ENCODE measurements at places on chromosomes 4 and X.

DNA sequence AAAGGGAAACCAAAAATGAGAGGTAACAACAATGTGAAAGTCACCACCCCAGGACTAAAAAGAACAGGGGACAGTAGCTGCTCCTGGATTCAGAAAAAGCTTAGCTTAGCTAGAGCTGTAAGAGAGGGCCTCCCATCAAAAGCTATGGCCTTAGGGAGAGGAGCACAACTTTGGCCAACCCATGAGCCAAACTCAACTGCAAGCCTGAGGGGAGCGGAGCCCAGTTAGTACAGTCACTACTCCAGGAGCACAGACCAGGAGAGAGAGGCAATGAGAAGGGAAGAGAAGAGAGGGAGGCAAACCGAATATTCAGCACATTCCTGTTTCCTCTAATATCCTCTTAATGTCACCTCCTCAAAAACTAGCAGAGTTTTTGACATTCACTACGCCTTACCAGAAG lies 917.1 kb upstream of the INTU start:
- DNase-seq, result no peak

GRCh38 chr4:81509191-81509590 lies 37.5 kb upstream of the RASGEF1B start:
- no peak for DNase-seq

DNA sequence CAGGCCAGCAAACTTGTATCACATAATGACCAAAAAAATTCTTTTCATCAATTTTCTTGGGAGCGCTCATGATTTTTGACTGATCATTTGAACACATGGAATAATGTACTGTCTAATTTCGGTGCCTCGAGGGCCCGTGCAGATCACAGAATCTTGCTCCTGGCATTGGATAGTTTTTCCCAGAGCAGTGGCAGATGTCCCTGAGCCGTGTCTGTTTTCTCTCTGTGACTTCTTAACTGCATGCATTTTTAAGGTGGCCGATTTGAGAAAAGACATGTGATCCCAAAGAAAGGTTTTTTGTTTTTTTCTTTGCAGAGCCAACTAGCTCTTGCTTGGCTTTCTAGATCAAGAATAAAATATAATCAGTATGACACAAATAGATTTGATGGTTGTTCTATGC lies 19.7 kb downstream of the GPRIN3 start:
- no peak for DNase-seq

DNA sequence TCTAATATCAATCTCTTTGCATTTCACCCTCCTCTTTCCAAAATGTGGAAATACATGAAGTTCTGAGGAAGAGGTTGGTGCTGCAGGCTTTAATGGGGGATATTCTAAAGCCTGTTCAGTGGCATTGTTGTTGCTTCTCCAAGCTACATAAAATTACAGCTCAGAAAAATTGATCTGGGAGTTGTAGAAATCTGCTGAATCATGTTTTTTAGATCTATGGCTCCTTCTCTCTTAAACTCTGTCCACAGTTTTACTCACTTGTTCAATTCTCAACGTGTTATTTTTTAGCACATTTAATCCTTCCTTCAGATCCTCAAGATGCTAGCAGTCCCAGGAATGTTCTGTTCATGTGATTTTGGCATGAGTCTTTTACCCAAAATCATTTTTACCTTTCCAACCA lies 949.5 kb upstream of the ADGRL3 start:
- no peak for DNase-seq

DNA sequence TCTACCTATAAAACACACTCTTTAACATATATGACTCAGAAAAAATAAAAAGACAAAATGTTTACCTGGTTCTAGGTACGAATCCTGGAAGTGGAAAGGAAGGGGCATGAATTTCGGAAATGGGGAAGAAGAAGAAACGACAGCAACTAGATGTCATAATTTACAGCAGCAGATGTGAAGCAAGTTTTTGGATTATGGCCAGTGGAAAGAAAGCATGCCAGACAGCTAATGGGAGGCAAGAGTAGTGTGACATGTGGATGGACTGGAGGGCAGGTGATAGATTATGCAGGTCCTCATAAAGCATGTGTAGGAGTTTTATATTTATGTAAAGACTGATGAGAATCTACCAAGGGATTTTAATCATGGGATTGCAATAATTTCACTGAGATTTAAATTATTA lies 279.0 kb upstream of the TACR3 start:
- no peak for DNase-seq

DNA sequence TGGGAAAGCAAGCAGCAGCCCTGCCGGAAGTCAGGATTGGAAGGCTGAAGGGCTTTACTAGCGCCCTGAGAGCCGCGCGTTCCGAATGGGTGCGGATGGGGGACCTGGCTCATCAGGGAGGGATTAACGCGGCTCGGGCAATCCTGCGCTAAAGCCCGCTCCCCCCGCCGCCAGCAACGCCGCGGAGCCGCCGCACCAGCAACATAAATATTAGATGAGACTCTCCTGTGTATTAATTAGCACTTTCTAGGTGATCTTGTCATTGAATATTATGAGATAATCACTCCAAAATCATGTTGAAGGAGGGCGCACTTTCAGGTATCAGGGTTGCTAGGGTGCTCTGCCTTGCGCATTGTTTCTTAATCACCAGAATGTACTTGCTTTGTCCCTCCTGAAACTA lies 357.2 kb upstream of the FAM241A start:
- no peak for DNase-seq

- DNase-seq, result no peak
Measured at GRCh38 chr4:126130215-126130614, 815.5 kb downstream of the FAT4 start.

DNA sequence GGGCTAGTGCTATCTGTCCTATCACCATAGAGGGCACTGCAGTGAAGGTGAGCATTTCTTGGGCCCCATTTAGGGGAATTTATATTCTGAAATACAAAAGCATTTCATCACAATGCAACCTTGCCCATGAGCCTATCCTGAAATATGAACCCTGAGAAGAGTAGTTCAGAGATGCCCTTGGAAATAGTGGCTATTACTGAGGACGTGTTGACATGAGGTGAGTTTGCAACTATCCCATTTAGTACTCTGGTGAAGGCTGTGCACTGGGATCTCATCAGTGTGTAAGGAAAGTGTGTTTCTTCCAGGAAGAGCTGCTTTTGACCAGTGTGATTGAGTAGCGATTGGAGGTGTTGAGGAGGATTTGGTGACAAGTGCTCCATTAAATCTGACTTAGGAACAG lies 149.3 kb upstream of the EOLA2 start:
- no peak for DNase-seq
